MG63 (cell line): ENCODE measurements at places on chromosomes 1 and 21. TPM values are rescaled to one million over a fixed set of nuclear protein-coding genes. Genes with fewer than 3 reads are reported as not detected.
A peak's percentile ranks its signal among the peaks of the same experiment; 100 is the strongest.

The TDRD5 gene
- not detected in 2 replicates for total RNA-seq

The TACSTD2 gene
- total RNA-seq: not detected in 2 replicates

The HTR1D gene
- total RNA-seq: 0.20 TPM in 1 of 2 replicates, not detected in the other

The VANGL2 gene
- not detected in 2 replicates for total RNA-seq

DNA sequence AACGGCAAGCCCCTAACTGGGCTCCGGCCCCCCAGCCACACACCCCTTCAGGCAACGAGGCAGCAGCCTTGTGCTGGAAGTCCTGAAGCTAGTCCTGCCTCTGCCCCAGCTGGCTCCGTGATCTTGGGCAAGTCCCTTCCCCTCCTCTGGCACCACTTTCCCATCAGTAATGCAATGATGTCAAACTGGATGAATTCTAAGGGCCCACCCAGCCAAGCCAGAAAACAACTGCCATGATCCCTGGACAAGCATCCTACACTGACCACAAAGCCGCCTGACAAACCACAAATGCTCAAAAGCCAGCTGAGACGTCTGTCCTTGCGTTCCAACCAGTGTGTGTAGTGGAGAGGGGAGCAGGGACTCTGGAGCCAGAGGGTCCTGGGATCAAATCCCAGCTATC is 26.8 kb downstream of the IFFO2 start:
- peak; percentile 46 for DNase-seq

- peak; percentile 87 for DNase-seq
These were observed 34.6 kb downstream of the CFAP74 start for GRCh38 chr1:1968767-1969504.

GRCh38 chr1:23673086-23673813 is 18.4 kb upstream of the RPL11 start:
- peak; percentile 47 for DNase-seq

- no peak for DNase-seq
These were observed 22.5 kb upstream of the KCNE1 start for GRCh38 chr21:34534522-34534921.

DNA sequence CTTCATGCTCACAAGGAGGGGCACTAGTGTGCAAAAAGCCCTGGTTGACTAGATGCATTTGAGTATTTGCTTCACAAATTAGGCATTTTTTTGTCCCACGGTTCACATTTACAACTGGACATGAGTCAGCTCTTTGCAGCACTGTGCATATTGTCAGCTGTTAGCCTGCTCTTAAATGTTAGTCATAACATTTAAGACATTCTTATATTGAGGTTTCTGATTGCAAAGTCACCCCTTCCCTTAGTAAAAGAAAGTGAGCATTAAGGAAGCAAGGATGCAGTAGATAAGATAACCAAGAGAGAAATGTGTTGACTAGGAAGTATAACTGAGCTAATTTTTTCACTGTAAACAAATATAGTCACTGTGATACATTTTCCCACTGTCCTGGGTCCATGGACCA is 132.6 kb upstream of the CTTNBP2NL start:
- DNase-seq: no peak

DNA sequence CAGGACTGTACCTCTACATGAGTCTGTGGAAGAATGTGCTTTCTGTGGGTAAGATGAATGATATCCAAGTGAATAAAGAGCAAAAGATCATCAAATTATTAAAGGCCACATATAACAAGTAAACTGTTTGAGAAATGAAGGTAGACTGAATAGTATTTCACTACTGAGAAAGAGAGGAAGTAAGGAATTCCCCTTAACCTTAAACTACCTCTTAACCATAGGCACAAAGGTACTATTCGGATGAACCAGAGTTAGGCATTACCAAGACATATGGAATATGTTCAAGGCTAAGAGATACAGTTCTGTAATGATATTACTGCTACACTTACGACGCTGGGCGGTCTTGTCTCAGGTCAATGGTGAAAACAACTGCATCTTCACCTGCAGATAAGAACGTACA is 25.5 kb downstream of the DCAF8 start:
- no peak for DNase-seq

DNA sequence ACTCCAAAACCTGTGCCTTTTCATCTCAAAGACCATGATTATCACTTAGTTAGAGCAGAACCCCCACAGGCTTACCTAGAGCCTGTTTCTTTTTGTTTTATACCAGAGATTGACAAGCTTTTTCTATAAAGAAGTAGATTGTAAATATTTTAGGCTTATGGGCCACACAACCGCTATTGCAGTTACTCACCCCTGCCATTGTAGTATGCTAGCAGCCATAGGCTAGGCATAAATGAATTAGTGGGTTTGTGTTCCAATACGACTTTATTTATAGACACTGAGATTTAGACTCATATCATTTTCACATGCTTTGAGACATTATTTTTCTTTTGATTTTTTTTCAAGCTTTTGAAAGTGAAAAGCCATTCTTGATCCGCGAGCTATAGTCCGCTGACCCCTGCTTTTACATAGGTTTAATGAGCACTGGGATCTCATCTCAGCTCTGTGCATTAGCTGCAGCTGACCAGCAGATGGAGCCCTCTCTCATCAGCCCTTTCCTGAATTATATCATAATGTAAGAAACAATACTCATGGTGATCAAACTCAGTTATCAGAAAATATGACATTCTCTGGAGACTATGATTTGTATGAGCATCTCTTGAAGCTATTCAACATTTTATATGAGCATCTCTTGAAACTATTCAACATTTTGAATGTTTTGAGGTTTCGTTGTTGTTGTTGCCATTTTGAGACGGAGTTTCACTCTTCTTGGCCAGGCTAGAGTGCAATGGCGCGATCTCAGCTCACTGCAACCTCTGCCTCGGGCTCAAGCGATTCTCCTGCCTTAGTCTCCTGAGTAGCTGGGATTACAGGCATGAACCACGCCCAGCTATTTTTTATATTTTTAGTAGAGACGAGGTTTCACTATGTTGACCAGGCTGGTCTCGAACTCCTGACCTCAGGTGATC is 111.9 kb upstream of the L1TD1 start:
- peak; percentile 13 for DNase-seq

GRCh38 chr1:192993426-192994085 is 65.6 kb downstream of the UCHL5 start:
- no peak for DNase-seq

GRCh38 chr1:153120945-153121344 is 7.6 kb upstream of the SPRR2F start:
- no peak for DNase-seq

DNA sequence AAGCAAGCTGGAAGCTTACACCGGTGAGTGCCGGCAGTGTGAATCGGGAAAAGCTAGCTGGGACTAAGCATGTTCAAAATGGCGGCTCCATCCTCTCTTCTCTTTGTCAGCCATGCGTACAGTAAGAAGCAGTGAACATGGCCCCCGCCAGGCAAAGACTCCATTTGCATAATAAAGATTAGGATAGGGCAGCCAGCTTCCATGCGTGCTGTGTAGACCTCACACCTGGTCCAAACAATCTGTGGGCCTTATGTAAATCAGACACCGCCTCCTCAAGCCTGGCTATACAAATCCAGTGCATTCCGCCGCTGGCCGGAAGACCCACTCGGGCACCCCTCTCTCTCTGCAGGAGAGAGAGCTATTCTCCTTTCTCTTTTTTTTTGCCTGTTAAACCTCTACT is 150.3 kb downstream of the TIAM1 start:
- no peak for DNase-seq

GRCh38 chr1:225460737-225461532 is 33.1 kb upstream of the LBR start:
- peak; percentile 69 for DNase-seq

DNA sequence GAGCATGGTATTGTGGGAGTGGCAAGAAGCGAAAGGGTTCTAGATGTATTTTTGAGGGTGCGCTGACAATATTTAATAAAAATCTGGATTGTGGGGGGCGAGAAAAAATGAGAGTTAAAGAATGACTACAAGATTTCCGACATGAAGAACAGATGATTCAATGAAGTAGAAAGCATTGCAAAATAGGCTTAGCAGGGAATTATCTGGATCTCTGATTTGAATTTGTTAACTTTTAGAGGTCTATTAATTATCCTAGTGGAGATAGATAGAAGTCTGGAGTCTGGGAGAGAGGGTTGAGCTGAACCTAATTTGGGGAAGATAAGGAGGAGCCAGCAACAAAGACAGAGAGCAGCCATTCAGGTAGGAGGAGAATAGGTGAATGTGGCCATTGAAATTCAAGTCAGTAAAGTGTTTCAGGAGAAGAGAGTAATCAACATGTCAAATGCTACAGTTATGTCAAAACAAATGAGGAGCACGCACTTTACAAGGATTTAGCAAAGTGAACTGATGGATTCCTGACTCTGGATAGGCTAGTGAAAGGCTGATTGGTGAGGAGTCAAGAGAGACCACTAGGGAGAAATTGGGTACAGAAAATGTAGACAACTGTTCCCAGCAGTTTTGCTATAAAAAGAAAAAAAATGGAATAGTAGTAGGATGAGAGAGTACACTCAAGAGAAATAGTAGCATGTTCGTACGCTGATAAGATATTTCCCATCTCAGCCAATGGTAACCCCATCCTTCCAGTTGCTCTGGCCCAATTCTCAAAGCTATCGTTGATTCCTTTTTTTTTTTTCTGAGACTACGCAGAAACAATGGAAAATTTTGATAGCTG is 393.2 kb upstream of the CXADR start:
- DNase-seq: no peak

GRCh38 chr1:53615101-53615500 is 123.9 kb downstream of the GLIS1 start:
- DNase-seq: no peak

DNA sequence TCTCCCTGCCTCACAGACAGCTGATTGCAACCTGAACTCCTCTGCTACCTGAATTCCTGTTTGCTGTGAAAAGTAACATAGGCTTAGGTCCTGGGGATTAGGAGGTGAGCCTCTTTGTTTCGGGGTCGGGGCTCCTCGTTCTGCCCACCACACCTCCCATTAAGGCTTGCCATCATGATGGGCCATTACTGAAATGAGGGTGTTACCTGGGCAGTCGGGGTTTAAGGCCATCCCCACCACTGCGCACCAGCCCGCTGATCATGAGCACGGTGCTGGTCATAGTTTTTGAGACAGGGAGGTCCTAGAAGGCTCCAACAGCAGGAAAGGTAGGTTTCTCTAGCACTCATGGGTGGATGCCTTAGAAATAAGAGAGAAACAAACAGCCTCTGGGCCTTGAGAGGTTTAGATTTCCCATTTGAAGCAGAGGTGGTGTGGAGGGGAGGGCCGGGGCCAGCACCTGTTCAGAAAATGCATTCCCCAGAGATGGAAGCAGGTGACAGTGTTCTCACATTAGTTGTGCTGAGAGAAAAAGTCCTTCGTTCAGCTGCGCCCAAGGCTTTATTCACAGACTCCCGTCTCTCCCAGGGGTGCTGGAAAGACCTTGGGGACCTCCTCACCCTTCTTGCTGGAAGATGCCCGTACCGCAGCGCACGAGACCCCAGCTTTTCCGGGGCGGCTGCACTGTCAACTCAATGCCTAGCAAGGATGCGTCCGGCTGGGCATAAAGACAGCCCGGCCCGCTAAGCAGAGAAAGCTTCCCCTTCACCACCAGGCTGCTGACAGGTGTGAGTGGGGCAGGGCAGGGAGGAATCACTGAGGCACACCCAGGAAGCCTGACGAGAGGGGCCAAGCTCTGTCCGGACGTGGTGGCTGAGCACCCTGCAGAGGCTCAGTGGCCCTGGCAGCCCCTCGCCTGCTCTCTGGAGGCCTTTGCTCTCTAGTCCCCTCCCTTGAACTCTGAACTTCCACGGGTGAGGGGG is 125.5 kb downstream of the PGBD5 start:
- DNase-seq: no peak

GRCh38 chr1:22874785-22875184 is 97.9 kb downstream of the LACTBL1 start:
- DNase-seq: no peak

GRCh38 chr1:212225416-212225815 is 59.8 kb upstream of the PPP2R5A start:
- no peak for DNase-seq

DNA sequence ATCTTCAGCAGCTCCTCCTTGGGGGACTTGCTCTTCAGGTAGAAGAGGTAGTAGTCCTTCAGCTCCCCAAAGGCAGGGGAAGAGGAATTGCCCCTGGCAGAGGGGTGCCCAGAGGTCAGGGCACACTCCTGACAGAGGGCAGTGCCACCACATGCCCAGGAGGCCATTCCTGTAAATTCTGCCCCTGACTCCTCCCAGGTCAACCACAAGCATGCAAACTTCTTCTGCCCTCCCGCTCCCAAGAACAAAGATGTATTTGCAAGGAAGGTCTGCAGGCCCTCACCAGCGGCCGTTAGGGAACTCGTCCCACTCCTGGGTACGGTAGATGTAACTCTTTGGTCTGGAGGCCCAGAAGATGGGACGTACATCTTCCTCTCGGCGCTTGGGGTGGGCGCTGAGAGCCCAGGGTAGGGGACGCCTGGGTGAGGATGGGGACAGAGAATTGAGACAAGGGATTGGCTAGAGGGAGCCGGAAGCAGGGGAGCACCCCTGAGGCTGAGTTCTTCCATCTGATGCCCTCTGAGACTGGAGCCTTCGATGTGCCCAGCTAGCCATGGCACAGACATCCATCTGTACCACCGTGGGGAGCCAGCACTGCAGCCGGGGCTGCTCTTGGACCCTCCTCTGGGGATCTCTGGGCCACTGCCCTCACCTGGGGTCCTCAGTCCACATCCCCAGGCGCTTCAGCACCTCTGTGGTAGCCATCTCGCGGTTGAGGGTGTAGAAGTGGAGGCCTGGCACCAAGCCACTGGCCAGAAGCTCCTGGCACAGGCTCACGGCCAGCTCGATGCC is 11.1 kb downstream of the MTHFR start:
- DNase-seq: no peak

DNA sequence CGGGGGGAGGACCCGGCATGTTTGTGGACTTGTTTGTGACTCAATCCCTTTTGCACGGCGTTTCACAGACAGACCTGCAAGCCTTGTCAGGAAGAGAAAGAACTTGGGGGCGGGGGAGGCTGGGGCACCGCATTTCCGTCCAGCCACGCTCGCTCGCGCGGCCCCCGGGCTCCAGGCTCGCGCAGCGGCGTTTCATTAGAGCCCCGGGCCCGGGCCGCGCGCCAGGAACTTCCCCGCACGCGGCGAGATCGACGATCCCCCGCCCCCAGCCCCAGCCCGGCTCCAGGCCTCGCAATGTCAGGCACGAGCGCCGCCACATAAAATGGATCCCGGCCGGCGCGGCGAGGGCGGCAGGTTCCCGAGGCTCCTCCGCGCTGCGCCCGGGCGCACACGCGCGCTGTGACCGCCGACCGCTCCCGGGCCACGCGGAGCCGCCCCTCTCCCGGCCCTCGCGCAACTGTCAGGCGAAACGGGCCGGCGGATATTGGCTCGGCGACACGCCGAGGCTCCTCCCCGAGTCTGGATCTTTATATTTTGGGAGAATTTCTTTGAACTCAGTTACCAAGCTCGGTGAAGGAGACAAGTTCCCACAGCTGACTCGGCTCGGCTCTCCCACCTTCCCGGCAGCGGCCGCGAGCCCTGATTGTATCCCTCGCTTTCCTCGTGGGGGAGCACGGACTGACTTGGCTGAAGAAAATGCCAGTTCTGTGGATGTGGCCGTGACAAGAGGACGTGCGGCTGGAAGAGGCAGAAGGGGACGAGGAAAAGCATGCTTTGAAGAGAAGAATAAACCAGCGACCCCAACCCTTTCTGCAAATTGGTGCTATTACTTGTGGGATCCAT is at the start of gene KIF26B:
KIF26B (plus strand) TSS at position 557 of the 843 bp plus-strand sequence. CDS start 440 bp downstream, outside the sequence.
- DNase-seq: peak; percentile 38
